Glutamatergic neuron (in vitro differentiated cells): ENCODE measurements at places on chromosomes 7 and 10. TPM values are rescaled to one million over a fixed set of nuclear protein-coding genes. Genes with fewer than 3 reads are reported as not detected.

DNA sequence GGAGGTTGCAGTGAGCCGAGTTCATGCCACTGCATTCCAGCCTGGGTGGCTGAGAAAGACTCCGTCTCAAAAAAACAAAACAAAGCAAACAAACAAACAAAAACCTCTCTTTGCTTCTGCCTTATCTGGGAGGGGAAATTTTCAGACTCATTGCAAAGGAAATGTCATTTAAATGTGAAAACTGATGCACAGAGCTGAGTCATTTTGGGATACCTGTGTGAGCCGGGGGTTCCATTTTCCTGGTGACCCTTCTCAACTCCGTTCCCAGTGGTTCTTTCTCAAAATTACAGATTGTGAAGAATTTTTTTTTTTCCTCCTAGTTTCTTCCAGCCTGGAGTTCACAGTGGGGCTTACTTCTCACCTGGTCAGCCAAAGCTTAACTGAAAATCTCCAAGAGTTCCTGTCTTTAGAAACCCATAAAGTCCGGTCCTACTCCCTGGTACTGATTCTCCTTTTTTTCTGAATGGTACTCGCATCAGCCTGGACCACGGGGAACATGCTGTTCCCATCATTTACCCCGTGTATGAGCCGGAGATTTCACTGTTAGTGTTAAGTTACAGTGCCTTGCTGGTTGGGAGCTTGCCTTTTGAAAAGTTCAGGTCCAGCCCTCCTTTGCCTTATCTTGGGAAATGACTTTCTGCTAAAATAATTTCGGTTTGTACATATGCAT, 56.9 kb downstream of the RBM20 start:
- no peak for DNase-seq

DNA sequence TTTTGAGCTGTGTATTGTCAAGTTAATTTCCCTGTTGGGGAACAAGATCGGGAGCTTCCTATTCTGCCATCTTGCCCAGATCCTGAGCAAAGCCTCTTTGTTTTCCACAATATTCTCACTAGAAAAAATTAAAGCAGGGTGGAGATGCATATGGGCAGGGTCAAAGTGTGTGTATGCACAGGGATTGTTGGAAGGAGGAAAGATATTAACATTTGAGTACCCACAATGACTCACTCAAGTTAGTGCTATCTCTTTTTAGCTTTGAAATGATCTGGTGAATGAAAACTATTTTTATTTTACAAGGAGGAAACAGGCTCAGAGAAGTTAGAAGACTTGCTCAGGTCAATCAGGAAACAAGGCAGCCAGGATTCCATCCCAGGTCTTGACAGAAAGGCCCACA, 6.7 kb upstream of the BTBD16 start:
- DNase-seq, result no peak

Gene ABLIM1
- total RNA-seq, result 25.7 TPM

GRCh38 chr7:100013328-100013676, 2.1 kb upstream of the ZKSCAN1 start:
- no peak for DNase-seq

DNA sequence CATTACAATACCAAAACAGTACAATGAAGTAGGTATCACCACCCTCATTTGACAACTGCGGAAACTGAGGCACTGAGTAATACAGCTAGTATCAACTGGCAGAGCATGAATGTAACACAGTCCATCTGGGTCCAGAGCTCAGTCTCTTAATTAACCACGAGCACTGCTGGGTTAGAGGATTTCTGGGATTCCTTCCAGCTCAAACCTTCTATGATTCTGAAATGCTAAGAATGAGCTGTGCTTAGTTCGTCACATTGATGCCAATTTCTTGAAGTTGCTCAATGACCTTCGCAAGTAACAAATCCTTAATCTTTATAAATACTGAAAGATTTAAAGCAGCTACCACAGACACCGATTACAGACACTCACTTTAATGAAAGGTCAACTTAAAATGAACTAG, 62.5 kb downstream of the SGMS1 start:
- DNase-seq, result no peak

GRCh38 chr7:124681946-124682345, 83.6 kb downstream of the GPR37 start:
- no peak for DNase-seq

Gene AKR1B15
- not detected for total RNA-seq

GRCh38 chr7:81297317-81297716, 378.5 kb upstream of the SEMA3C start:
- DNase-seq, result no peak

- DNase-seq, result no peak
Observed at GRCh38 chr10:16195178-16195769, 241.5 kb upstream of the PTER start.

Gene HUS1
- total RNA-seq, result 40.6 TPM

DNA sequence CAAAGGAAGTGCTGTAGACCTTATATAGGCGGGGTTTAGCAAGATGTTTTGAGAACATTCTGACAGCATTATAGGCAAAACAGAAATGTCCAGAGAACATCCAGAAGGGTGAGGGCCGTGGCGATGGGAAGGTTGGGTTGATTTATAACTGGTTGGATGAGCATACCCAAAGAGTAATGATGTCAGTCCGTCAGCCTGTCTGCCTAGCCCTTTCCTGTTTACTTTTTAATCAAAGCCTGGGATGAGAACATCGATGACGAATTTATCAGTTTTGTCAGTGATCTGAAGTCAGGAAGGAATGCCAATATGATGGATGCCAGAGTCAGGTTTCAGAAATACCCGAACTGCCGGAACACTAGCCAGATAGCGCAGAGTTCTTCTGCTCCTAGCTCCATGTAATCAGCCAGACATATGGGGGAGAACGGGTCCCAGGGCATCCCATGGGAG, 33.8 kb upstream of the TRIM8 start:
- DNase-seq, result no peak

- DNase-seq, result peak; percentile 11
Observed at GRCh38 chr7:159015454-159016410, 128.9 kb downstream of the VIPR2 start.

GRCh38 chr10:97355571-97355975, 21.0 kb upstream of the FRAT2 start:
- no peak for DNase-seq

DNA sequence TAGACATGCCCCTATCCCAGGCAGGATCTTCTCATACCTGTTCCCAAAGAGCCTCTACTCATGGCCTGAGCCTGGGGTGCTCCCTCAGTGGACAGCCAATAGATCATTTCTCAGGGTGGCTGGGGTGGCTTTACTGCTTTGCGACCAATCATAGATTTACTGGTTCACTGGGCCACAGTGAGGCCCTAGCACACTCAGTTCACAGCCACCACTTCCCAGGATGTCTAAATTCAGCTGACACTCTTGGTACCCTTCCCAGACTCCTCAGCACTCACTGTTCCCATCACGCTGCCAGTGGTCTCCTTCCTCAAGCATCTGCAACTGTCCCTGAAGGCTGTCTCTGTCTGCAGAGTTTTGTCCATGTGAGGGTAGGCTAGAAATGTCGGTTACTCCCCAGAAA, 50.6 kb downstream of the ARHGAP22 start:
- no peak for DNase-seq

Gene ZNF467
- total RNA-seq, result 1.4 TPM

DNA sequence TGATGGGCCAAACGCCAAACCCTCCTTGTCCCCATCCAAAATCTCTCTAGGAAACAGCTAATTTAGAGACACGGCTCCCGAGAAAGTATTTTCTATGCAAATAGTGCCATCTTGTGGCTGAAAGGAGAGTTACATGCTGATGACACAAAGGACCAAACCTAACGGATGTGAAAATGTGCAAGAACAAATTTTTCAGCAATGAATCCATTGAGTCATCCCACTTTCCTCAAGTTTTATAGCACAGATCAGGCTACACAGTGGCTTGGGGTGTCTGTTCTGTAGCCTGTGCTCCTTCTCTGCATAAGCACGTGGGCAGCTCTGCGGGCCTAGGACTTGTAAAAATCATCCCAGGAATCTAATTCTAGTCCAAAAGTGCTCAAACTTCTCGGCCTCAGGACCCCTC, 154.8 kb upstream of the PRR15 start:
- peak; percentile 28 for DNase-seq

GRCh38 chr7:41637049-41637448, 65.8 kb downstream of the INHBA start:
- no peak for DNase-seq

Gene TFPI2
- total RNA-seq, result 3.2 TPM
